ENCODE measurements at places on chromosomes 5 and 9.

- no peak for DNase-seq
These were observed 101.8 kb downstream of the MAST4 start for GRCh38 chr5:66697796-66698564.

- DNase-seq, result no peak
These were observed 12.4 kb downstream of the SLC36A1 start for GRCh38 chr5:151459680-151460324.

- DNase-seq, result peak; percentile 78
These were observed 1.7 kb upstream of the POMT1 start for GRCh38 chr9:131500939-131501541.

- DNase-seq, result peak; percentile 54
These were observed 101.6 kb upstream of the SSBP2 start for GRCh38 chr5:81852291-81853029.

- DNase-seq, result no peak
These were observed 13.5 kb upstream of the NDFIP1 start for GRCh38 chr5:142095035-142095434.

DNA sequence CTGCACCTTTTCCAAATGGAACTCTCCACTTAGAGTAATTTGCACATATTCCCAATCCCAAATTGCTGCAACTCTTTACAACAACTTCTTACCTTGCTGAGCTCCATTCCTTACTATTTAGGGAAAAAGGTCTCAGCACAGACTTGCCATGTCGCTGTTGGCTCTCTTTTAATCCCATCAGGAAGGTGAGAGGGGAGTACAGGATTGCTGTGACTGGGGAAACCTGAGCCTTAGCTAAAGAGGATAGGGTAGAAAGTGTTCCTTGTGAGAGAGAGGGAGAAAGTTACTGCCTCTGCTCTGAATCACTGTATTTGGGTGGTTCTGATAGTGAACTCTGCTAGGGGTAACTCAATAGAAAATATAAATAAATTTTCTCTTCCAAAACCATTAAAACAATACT is 43.7 kb upstream of the GABRA1 start:
- DNase-seq, result no peak

GRCh38 chr9:124724415-124725067 is 46.6 kb downstream of the NR6A1 start:
- DNase-seq, result no peak

DNA sequence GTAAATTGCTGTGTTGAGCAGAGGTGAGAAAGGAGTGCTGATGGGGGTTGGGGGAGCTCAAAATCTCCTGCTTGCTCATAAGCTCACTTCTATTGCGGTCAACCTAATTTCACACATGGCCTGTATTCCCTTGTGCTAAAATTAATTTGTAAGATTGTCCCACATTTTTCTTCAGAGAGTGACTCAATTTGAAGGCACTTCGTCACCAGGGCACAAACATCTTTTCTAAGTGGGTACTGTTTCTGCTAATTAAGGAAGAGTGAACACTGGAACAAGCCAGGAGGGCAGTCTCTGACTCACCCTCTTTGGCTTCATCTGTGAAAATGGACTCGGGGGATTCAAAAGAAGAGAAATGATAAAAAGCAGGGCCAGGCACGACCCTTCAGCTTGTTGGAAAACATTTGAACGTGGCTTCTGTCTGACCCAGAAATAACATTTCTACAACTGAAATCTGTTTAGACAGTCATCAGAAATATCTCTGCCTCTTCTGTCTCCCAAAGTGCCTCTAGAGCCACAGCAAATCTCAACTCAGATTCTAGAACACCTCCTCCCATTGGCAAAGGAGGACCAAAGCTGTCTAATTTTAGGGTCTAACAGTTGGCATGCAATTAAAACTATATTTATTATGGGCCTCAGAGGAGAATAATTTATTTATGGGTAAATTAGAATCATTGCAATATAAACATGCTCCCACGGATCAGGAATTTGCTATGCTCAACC is 49.8 kb downstream of the FEM1C start:
- peak; percentile 42 for DNase-seq

DNA sequence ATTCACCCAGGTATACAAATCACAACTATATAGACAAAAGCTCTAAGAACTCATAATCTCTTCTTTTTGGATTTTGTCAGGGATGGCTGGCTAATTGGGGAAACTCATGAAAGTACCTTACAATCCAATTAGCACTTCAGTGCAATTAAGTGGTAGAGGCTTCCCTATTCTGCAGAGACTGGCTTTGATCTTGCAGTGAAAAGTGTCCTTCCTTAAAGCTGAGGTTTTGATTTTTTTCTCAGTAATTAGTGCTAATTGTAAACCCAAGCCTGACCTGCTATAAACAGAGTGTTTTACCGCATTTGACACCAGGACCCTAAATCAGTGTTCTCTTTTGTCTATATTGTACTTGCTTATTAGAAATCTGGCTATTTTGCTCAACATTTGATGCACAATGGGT is 294.0 kb upstream of the EFNA5 start:
- DNase-seq, result no peak

DNA sequence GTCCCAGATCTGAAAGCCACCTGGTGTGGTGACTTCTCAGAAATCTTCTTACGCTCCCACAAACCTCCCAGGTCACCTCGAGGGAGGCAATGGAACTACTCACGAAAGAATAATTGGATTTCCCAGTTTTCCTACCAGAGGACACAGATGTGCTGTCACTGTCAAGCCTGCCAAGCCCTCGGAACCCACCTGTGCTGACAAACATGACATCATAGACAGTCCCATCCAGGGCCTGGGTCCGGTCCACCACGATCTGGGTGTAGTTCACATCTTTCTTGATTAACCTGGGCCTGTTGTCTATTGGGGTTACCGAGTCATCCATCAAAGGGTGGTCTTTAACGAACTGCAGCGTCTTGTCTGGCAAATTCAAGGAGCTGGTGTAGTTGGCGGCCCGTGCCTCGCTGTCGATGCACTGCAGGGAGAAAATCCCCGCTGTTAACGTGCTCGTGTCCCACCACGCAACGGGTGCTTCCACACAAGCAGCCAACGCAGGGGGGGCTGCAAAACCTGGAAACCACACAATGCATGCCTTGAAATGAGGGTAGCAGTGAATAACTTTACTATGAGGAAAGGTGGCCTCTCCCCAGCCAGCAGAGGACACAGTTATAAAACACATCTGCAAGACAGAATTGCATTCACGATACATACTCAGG is 69.0 kb downstream of the SECISBP2 start:
- no peak for DNase-seq

DNA sequence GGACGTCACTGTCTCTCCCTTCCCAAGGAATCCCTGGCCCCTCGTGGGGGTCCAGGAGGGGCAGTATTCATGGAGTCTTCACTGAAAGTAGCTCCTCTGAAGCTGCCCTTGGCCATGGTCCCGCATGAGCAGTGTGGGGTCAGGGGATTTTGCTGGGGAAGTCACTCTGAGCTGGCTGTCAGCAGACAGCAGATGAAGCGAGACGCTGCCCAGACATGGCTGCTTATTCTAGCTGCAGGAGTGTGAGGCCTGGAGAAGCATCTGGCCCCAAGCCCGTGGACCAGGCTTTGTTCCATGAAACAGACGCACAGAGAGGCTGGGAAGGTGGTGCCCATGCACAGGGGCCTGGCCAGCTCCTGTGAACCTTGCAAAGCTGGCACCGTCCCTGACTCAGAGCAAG is 21.5 kb upstream of the ASS1 start:
- no peak for DNase-seq

GRCh38 chr5:129118405-129118804 is 23.9 kb downstream of the ISOC1 start:
- no peak for DNase-seq

DNA sequence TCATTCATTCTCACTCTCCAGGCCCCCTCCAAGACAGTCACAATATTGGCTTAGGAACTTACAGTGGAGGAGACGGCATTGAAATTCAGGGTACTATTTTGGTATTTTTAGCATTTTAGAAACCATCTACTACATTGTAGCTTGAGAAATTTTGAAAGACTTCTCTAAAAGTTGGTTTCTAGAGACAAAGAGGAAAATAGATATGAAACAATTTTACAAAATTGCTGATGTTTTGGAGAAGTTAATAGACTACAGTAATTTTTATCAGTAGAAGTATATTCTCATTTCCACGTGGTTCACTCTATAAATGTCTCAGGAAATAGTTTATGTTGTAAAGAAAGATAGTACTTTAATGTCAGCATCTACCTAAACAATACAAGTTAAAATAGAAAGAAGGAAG is 63.2 kb upstream of the ZSWIM6 start:
- no peak for DNase-seq

DNA sequence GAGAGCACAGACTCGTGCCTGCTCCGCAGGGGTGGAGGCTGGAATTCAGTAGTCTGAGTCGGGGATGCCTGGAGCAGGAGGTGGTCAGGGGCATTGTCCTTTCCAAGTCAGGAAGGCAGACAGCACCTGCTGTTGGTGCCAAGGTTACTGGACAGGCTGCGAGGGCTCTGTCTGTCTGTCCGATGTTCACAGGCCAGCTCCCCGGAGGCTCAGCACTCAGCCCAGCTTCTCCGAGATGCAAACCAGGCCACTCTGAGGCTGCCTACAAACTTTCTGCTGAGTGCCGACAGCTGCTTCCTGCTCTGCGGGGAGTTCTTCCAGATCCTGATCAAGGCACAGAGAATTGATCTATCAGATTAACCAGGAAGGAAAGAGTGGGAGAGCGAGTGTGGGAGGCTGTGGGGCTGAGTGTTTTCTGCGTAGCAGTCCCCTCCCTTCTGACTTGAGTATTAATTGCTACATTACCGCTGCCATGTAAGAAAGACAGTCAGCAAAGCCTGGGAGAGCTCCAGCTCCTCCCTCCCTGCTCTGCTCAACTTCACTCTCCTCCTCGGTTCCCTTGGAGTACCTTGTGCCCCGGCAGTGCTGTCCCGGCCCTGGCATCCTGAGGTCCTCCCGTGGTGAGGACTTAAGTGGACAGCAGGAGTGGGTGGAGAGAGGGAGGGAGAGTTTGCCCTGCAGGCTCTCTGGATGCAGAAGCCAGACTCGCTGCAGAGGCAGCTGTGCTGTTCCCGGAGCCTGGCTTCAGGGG is 36.0 kb downstream of the KCNMB1 start:
- DNase-seq, result no peak

DNA sequence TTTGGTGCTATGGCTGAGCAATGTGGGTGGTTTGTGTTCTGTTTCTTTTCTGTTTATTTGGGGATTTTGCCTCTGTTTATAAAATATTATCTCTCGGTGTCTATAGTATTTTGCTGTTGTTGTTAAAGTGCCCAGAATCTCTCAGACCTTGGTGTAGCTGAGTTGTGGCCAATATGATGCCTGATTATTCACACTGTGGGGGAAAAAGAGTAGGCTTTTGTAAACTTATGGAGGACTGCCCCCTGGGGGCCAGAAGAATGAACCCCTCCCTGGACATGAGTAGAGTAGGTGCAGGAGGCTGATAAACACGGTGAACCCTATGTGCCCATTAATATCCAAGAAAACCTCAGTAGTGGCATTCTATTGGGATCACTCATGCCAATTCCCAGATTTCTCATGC is 49.0 kb upstream of the DPYSL3 start:
- peak; percentile 71 for DNase-seq

- DNase-seq, result peak; percentile 41
These were observed 21.6 kb downstream of the BHMT start for GRCh38 chr5:79133121-79133656.

DNA sequence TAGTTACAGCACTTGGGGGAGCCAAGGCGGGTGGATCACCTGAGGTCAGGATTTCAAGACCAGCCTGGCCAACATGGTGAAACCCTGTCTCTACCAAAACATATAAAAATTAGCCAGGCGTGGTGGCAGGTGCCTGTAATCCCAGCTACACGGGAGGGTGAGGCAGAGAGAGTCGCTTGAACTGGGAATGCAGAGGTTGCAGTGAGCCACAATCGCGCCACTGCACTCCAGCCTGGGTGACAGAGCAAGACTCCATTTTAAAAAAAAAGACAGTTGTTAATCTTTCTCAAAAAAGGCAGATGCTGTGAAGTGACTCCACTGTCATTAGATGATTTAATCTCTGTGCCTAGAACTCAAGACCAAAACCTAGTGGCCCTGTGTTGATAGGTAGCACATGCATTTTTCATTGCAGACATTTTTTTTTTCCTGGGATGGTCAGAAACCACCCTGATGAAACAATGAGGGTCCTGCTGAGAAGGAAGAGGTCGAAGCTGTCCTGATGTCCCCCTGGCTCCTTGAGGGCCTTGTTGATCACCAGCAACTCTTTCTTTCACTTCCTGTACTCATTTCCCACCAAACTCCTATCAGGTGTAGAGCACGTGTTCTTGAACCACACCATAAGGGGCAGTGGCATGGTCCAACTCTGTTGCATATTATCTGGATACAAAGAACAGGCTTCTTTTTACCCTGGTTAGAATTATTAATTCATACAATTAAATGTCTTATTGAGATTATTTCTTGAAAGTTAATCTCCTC is 382.2 kb downstream of the ICE1 start:
- DNase-seq, result no peak

GRCh38 chr5:28324174-28324573 is 1285.8 kb upstream of the CDH9 start:
- DNase-seq, result no peak

DNA sequence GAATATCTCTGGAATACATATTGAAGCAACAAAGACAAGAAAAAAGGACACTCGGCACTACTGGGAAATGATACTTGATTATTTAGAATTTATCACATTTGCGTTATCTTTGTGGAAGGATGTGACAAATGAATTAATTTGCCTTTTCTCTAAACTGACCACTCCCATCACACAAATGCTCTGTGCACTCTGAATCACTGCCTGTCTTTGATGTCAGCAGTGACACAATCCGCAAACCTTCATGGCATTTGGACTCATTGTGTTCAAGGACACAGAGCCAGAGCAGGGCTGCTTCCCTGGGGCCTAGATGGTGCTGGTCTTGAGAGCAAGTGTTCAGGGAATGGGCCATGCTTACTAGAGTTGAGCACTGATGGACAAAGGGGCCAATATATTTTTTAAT is 4.9 kb upstream of the KIF4B start:
- DNase-seq, result no peak

- no peak for DNase-seq
These were observed 188.0 kb downstream of the GOLPH3 start for GRCh38 chr5:31986101-31986500.

DNA sequence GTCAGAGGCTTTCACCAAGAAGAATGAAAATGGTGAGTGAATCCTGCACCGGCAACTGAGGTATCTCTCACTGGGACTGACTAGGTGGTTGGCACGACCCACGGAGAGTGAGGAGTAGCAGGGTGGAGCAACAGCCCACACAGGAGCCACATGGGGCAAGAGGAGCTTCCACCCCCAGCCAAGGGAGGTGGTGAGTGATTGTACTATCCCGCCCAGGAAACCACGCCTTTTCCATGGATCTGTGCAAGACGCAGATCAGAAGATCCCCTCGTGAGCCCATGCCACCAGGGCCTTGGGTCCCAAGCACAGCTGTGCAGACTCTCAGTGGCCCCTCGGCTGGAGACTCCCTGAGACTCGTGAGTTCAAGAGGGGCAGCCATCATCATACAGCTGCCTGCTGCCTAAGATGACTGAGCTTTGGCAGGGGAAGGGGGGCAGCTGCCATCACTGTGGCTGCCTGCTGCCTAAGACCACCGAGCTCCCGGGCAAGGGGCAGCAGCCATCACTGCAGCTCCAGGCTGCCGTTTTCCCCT is 229.5 kb downstream of the AP3B1 start:
- DNase-seq, result no peak

DNA sequence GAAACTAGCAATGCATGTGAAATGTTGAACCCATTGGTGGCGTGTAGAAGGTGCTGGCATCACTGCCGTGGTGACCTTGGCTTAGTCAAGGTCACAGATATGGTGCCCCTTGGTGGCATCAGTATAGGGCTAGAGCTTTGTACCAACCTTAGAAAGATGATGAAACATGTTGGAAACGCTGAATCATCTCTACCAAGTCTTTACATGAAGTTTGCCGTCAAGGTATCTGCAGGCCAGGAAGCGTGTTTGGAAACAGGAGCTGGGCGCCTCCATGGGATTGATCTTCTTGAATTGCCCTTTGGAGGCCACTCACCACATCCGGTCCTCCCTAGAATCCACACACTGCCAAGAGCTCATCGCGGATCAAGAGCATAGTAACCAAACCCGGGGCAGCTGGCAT is 16.9 kb upstream of the BOD1 start:
- no peak for DNase-seq
